Panc1 (cell line): ENCODE measurements at places on chromosomes 6 and 20. TPM values are rescaled to one million over a fixed set of nuclear protein-coding genes. Genes with fewer than 3 reads are reported as not detected.

Gene CTAGE9
- 0.15 TPM for total RNA-seq

Gene IL17F
- not detected for total RNA-seq

Gene HBS1L
- 79.2 TPM for total RNA-seq

Gene TRIM31
- not detected for total RNA-seq

Gene CTCFL
- total RNA-seq = 0.05 TPM

Gene TBP
- 26.4 TPM for total RNA-seq

Gene SPATA25
- 1.8 TPM for total RNA-seq

DNA sequence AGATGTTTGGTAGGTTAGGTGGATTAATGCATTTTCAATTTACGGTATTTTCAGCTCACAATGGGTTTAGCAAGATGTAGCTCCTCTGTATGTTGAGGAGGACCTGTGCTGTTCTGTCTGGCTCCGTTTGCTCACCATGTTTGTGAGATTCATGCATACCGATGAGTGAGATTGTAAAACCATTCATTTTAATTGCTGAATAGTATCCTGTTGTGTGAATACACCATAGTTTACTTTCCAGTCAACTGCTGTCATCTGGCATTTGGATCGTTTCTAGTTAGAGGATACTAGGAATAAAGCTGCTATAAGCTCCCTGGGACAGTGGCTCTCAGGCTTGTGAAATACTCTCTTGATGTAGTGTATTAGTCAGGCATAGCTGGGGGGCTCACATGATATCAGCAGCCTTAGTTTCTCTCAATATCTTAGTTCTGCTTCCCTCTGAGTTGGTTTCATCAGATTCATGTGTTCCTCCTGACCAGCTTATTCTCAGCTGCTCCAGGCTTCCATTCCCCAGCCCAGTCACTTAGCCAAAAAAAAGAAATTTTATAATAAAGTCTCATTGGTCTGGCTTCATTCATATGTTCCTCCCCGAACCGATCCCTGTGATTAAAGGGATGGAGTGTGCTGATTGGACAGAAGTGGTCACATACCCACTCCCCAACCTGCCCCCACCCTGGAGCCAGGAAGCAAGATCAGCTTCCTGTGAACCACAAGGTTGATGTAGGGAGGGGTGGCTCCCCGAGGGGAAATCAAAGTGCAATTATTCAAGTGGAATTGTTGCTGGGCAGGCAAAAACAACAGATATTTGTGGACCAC, 10.9 kb upstream of the B4GALT5 start:
- DNase-seq = no peak

- DNase-seq = no peak
Measured at GRCh38 chr6:127554435-127555006, 22.5 kb upstream of the C6orf58 start.

- no peak for DNase-seq
Measured at GRCh38 chr20:56634307-56634706, 5.2 kb downstream of the TFAP2C start.

- peak; percentile 17 for DNase-seq
Measured at GRCh38 chr6:136822046-136822375, 381 bp upstream of the PEX7 start.

DNA sequence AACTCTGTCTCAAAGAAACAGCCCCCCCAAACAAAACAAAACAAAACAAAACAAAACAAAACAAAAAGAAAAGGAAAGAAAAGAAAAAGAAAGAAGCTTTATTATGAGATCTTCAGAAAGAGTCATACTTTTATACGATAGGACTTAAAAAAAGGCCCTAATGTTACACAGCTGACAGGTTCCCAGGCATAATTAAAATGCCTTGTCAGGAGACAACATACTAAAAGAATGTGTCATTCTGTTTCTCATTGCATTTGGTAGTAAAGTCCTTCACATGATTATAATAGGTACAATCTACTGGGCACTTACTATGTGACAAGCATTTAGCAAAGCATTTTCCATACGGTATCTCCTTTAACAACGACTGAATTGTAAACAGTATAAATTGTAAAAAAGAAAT, 36.4 kb upstream of the RPN2 start:
- DNase-seq = no peak

- DNase-seq = no peak
Measured at GRCh38 chr6:110688661-110689268, 126.5 kb downstream of the CDK19 start.

DNA sequence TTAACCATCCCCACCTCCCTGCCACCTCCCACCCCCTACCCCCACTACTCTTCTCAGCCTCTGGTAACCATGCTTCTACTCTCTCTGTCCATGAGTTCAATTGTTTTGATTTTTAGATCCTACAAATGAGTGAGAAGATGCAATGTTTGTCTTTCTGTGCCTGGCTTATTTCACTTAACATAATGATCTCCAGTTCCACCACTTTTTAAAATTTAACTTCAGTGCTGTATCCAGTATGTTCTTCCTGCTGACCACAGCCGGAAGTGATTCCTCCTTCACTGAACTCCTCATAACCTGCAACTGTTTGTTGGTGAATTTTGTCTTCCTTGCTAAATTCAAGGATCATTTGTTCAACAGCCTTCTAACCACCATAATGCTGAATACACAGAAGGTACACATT, 3.9 kb downstream of the MAP7 start:
- no peak for DNase-seq

- DNase-seq = no peak
Measured at GRCh38 chr6:56002336-56002735, 126.9 kb upstream of the BMP5 start.

GRCh38 chr20:62588458-62589149, 53.7 kb upstream of the SLCO4A1 start:
- DNase-seq = no peak

DNA sequence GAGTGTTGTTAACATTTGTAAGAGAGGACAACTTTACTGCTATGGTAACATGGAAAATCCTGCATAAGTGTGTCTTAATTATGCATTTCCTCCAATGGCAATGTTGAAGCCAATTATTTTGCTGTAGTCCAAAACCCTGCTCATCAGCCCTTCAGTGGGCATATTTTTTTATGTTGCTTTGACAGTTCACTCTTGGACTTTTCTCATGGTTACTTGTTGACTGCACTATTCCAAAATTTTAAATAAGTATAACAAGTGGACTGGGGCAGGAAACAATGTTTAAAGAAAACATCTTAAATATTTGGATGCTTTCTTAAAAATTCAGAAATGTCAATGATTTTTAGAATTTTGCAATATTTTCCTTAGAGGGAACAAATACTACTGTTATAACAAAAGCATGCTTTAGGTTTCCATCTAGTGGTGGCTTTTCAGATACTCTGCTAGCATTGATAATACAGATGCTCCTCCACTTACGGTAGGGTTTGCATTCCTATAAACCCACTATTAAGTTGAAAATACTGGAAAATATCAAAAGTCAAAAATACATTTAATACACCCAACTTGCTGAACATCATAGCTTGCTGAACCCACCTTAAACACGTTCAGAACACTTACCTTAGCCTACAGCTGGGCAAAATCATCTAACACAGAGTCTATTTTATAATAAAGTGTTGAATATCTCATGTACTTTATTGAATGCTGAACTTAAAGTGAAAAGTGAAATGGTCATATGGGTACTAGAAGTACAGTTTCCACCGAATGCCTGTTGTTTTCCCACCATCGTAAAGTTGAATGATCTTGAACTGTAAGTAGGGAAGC, 86.4 kb downstream of the ADGRG6 start:
- no peak for DNase-seq

DNA sequence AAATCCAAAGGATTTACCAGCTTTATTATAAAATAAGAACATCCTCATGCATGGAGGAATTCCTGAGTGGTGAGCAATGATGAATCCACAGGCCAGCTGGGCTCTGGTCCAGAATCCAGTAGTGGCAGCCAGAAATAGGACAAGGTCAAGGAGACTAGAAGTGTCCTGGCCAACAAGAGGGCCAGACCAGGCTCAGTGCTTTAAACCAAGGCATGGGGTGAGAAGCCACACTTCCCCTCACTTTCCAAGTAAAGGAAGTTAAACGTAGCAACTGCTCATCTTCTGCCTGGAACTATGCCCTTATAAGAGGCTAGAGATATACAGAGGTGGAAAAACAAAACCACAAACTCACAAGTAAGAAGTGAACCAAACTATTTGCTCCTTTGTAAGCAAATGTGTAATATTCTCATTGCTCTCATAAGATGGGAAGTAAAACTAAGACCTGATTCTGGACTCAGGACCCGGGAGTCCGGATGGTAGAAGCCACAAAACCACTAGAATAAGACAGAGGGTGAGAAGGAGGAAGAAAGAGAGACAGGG, 253.2 kb downstream of the UST start:
- no peak for DNase-seq

- DNase-seq = no peak
Measured at GRCh38 chr20:6298049-6298448, 175.2 kb upstream of the FERMT1 start.
